GM23248 (cell line): ENCODE measurements at places on chromosomes 1 and 21. TPM values are rescaled to one million over a fixed set of nuclear protein-coding genes. Genes with fewer than 3 reads are reported as not detected.

- H3K4me3 ChIP-seq, result no peak overlapping the region
- no peaks in the 10 kb centered on the region for H3K27me3 ChIP-seq
- H3K4me1 ChIP-seq, result peaks cover 21% of the 10 kb centered on the region
- DNase-seq, result no peak
- H3K36me3 ChIP-seq, result peaks cover 7% of the 10 kb centered on the region; the same call in 1 of the 2 replicates
These were observed 12.8 kb downstream of the CAP1 start for GRCh38 chr1:40053138-40053887.

GRCh38 chr1:182869241-182869666, 30.1 kb downstream of the DHX9 start:
- H3K27ac ChIP-seq, result no peak overlapping the region
- no peaks in the 10 kb centered on the region for H3K27me3 ChIP-seq
- no peaks in the 10 kb centered on the region for H3K4me1 ChIP-seq
- DNase-seq, result peak; percentile 13

DNA sequence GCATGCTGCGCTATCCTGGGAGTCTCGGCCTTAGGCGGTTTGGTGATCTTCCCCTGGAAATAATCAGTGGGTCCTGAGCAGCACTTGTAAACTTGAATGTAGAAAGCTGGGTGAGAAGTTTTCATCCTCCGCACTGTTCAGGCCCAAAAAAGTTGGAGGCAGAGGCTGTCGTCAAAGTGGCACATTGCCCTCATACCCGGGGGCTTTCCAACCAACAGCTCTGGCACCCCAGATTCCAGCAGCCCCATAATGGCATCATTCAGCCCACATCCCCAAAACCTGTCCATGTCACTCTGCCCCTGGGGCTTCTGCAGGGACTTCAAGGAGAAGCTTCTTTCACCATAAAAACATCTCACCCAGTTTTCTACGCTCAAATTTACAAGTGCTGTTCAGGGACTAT, 59.3 kb downstream of the TOR1AIP2 start:
- H3K4me3 ChIP-seq, result no peak overlapping the region
- H3K27me3 ChIP-seq, result no peaks in the 10 kb centered on the region; the same call in 1 of the 2 replicates
- no peak overlapping the region for H3K27ac ChIP-seq
- no peaks in the 10 kb centered on the region for H3K36me3 ChIP-seq

- H3K27me3 ChIP-seq, result no peaks in the 10 kb centered on the region
- H3K27ac ChIP-seq, result no peak overlapping the region
- no peaks in the 10 kb centered on the region for H3K4me1 ChIP-seq
- no peak for DNase-seq
- peaks cover 21% of the 10 kb centered on the region; the same call in 1 of the 2 replicates for H3K36me3 ChIP-seq
These were observed 26.3 kb downstream of the STK40 start for GRCh38 chr1:36359383-36359782.

GRCh38 chr21:35178827-35179226, 129.7 kb upstream of the RUNX1 start:
- DNase-seq, result peak; percentile 73
- no peak overlapping the region for H3K27ac ChIP-seq
- no peaks in the 10 kb centered on the region for H3K36me3 ChIP-seq
- no peak overlapping the region for H3K4me3 ChIP-seq

DNA sequence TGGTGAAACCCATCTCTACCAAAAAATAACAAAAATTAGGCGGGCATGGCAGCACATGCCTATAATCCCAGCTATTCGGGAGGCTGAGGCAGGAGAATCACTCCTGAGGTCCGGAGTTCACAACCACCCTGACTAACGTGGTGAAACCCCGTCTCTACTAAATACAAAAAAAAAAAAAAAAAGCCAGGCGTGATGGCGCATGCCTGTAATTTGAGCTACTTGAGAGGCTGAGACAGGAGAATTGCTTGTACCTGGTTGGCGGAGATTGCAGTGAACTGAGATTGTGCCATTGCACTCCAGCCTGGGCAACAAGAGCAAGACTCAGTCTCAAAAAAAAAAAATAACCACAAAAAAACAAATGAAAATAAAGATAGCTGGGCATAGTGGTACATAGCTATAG, 42.3 kb downstream of the CC2D1B start:
- no peaks in the 10 kb centered on the region for H3K36me3 ChIP-seq
- H3K4me1 ChIP-seq, result no peaks in the 10 kb centered on the region
- H3K27ac ChIP-seq, result no peak overlapping the region
- DNase-seq, result no peak

DNA sequence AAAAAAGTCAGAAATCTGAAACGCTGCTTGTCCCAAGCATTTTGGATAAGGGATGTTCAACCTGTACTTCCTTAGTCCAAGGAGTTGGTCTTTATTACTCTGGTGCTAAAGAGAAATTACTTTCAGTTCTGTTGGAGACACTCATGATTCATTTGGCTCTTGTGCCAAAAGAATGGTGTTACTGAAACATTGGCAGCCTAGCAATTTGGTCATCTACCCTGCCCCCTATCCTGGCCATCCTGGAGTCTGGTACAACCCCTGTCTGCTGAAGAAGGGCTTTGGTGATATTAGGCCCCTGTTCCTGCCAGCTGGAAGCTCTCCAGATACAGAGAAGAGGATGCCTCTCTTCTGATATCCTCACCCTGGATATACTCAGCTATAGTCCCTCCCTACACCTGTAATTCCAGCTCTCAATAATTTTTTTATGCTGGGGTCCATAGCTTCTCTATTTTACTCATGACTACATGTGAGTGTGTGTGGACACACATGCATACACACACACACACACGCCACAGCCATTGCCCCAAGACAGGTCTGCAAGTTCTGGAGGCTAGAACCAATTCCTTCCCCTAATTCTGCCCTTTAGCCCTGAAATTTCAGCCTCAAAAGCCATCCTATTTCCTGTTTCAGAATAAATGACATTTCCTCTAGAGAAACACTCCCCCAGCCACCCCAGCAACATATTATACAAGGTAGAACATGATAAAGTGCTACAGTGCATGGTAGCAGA, 40.0 kb downstream of the LHX8 start:
- DNase-seq, result peak; percentile 8
- no peak overlapping the region for H3K27ac ChIP-seq
- H3K4me1 ChIP-seq, result no peaks in the 10 kb centered on the region
- H3K27me3 ChIP-seq, result no peaks in the 10 kb centered on the region
- H3K36me3 ChIP-seq, result no peaks in the 10 kb centered on the region

DNA sequence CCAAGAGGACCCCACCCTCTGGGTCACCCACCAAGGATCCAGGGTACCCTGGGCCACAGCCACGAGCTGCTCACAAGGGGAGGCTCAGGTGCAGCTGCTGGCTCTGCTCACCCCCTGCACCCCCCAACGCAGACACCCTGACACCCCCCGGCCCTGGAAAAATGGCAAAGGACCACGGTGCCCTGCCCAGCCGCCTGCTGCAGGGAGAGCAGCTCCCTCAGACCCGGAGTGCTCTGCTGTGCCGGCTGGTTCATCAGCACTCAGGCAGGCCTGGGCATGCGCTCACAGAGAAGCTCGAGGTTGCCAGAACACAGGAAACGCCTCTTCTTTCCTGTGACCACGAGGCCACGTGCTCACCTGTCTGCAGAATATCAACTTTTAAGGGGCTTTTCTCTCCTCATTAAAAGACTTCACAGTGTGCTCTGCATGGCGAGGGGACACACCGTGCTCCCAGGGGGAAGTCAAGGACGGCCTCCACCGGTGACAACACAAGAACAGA, 4.3 kb upstream of the C1QTNF12 start:
- peaks cover 3% of the 10 kb centered on the region; the same call in 1 of the 2 replicates for H3K36me3 ChIP-seq
- H3K27me3 ChIP-seq, result no peaks in the 10 kb centered on the region
- no peak overlapping the region for H3K27ac ChIP-seq
- H3K4me1 ChIP-seq, result no peaks in the 10 kb centered on the region

GRCh38 chr1:50179639-50180038, 70.9 kb downstream of the ELAVL4 start:
- no peaks in the 10 kb centered on the region for H3K27me3 ChIP-seq
- no peak overlapping the region for H3K27ac ChIP-seq

GRCh38 chr21:21682172-21682571, 684.0 kb downstream of the NCAM2 start:
- peak; percentile 67 for DNase-seq
- H3K4me3 ChIP-seq, result peak overlapping the region; percentile 23; the same call in 1 of the 2 replicates
- H3K4me1 ChIP-seq, result peaks cover 13% of the 10 kb centered on the region
- no peaks in the 10 kb centered on the region for H3K36me3 ChIP-seq
- no peak overlapping the region for H3K27ac ChIP-seq

DNA sequence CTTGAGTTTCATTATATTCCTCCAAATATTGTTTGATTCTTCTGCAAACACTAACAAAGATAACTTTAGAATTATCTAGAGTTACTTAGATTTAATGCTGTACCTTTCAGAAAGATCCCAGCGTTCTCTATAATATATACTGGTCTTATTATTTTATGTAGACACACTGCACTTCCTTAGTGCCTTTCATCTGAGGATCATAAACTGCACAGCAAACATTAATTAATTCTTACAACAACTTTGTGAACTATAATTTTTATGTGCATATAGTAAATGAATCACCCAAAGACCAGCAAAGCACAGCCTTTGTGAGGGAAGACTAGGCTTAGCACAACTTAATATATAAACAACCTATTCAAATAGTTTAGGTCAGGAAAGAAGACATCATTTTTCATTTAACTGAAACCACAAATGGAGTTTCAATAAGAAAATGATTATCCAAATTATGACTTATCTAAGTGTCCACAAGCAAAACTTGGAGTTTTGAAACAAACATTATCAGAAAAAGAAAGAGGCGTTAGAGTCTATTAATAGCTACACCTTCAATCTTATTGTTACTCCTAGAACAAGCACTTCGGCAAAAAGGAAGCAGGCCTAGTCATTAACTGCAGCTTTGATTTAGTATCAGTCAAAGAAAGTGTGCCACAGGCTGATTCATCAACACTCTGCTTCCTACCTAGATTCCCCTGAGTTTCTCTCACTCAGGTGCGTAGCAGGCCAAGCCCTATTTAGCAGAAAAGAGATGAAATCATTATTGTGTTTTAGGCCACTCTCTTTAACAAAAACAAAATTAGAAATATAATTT, 22.5 kb upstream of the RC3H1 start:
- no peak overlapping the region for H3K27ac ChIP-seq
- DNase-seq, result no peak
- H3K27me3 ChIP-seq, result no peaks in the 10 kb centered on the region
- peaks cover 4% of the 10 kb centered on the region for H3K4me1 ChIP-seq

DNA sequence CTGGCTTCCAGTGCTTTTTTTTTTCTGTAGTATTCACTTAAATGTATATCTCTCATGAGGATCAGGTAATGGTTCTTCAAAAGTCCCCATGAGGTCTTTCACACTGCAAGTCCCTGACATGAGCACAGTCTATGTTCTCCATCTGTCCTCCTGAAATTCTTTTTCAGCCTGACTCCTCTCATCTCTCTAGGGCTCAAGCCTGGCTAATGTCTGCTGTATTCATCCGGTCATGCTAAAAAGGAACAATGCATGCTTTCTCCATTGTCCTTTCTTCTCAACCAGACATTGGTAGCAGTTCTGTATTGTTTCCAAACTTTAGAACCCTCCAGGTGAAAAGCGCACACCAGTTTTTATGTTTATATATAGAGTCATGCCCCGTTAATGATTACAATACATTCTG, 368.3 kb upstream of the OLFM3 start:
- H3K36me3 ChIP-seq, result no peaks in the 10 kb centered on the region
- no peak overlapping the region for H3K4me3 ChIP-seq
- H3K4me1 ChIP-seq, result no peaks in the 10 kb centered on the region
- no peak for DNase-seq
- H3K27me3 ChIP-seq, result no peaks in the 10 kb centered on the region

- H3K4me1 ChIP-seq, result peaks cover 17% of the 10 kb centered on the region; the same call in 1 of the 2 replicates
- H3K27me3 ChIP-seq, result no peaks in the 10 kb centered on the region
- no peak for DNase-seq
- no peaks in the 10 kb centered on the region for H3K36me3 ChIP-seq
- H3K27ac ChIP-seq, result no peak overlapping the region
These were observed 34.7 kb downstream of the ADARB1 start for GRCh38 chr21:45108808-45109781.

DNA sequence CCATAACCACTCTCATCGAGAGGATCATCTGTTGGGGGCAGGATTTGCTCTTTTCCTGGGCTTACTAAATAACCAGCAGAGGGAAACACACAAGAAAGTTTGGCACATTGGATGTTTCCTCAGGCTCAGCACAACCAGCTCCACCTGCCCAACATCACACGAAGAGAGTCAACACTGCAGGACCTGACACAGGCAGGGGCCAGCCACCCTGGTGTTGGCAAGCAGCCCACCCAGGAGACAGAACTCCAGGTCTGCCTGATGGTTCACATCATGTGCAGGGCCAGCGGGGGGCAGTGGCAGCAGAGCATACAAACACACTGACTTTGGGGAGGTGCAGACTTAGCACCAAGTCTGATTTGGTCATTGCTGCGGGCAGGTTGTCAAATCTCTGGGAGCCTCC, 182.3 kb upstream of the GALNT2 start:
- H3K4me3 ChIP-seq, result no peak overlapping the region
- no peaks in the 10 kb centered on the region for H3K36me3 ChIP-seq
- no peak for DNase-seq
- peaks cover 21% of the 10 kb centered on the region for H3K27me3 ChIP-seq
- H3K4me1 ChIP-seq, result no peaks in the 10 kb centered on the region

DNA sequence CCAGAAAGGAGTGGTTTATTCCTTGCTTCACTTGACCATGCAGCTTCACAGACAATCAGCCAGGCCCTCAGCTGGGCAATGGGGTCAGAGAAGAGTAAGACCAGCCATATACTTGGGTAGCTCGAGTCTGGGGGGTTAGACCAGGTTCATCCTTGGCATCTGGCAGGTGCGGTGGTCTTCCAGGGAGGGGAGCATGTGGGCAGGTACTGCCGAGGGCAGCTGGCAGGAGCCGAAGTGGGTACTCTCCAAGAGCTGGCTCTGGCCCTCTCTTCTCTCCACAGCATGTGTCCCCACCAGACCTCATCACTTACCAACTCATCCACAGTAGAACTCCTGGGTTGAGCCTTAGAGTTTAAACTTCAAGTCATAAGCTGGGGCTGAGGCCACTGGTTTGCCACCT, 156.8 kb downstream of the FOXD2 start:
- H3K4me1 ChIP-seq, result no peaks in the 10 kb centered on the region
- no peak overlapping the region for H3K27ac ChIP-seq
- no peaks in the 10 kb centered on the region for H3K36me3 ChIP-seq
- H3K4me3 ChIP-seq, result no peak overlapping the region
- DNase-seq, result no peak

DNA sequence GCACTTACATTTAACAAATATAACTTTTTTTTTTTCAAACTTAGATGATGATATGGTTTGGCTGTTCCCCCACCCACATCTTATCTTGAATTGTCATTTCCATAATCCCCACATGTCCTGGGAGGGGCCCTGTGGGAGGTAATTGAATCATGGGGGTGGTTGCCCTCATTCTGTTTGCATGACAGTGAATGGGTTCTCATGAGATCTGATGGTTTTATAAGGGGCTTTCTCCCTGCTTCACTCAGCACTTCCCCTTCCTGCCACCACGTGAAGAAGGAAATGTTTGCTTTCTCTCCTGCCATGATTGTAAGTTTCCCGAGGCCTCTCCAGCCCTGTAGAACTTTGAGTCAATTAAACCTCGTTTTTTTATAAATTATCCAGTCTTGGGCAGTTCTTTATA, 432.6 kb downstream of the AMY1C start:
- H3K36me3 ChIP-seq, result no peaks in the 10 kb centered on the region
- no peak overlapping the region for H3K4me3 ChIP-seq
- H3K27ac ChIP-seq, result no peak overlapping the region
- no peaks in the 10 kb centered on the region for H3K27me3 ChIP-seq
- DNase-seq, result no peak
- no peaks in the 10 kb centered on the region for H3K4me1 ChIP-seq

- H3K27me3 ChIP-seq, result peaks cover 6% of the 10 kb centered on the region
- H3K4me1 ChIP-seq, result no peaks in the 10 kb centered on the region
- H3K36me3 ChIP-seq, result no peaks in the 10 kb centered on the region
- no peak overlapping the region for H3K4me3 ChIP-seq
- H3K27ac ChIP-seq, result no peak overlapping the region
These were observed 27.5 kb upstream of the ROR1 start for GRCh38 chr1:63746129-63746864.

Gene ADAMTS5
- 9.6 and 11.8 TPM in 2 replicates for total RNA-seq

Gene SPRR1B
- not detected in 2 replicates for total RNA-seq

Gene SLC26A9
- not detected in 2 replicates for total RNA-seq

Gene KDM5B
- total RNA-seq, result 64.3 and 74.7 TPM in 2 replicates
